Brain microvascular endothelial cell (primary cell): ENCODE measurements at places on chromosomes 1 and 21.

- no peak for DNase-seq
Observed at GRCh38 chr1:203511930-203512329, 18.0 kb downstream of the OPTC start.

- peak; percentile 46 for DNase-seq
Observed at GRCh38 chr1:52296345-52296744, 69.7 kb downstream of the CC2D1B start.

DNA sequence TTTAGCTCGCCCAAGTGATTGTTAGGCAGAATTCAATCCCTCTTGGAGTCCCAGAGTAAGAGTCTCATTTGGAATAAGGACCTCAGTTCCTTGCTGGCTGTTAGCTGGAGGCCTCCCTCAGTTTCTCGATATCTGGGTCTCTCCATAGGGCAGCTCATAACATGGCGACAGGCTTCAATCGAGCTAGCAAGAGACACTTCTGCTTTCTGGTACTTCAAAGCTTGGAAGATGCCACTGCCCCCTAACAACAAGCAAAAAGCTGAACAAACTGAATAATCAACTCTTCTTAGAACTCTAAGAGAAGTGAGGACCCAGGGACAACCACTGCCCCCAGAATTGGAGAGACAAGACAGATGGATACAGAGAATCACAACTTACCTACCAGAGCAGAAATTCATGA is 86.2 kb downstream of the TEX35 start:
- DNase-seq: no peak

GRCh38 chr1:44650159-44650831 is 24.0 kb downstream of the TMEM53 start:
- DNase-seq: no peak

GRCh38 chr1:52691821-52692220 is 6.3 kb downstream of the COA7 start:
- no peak for DNase-seq

DNA sequence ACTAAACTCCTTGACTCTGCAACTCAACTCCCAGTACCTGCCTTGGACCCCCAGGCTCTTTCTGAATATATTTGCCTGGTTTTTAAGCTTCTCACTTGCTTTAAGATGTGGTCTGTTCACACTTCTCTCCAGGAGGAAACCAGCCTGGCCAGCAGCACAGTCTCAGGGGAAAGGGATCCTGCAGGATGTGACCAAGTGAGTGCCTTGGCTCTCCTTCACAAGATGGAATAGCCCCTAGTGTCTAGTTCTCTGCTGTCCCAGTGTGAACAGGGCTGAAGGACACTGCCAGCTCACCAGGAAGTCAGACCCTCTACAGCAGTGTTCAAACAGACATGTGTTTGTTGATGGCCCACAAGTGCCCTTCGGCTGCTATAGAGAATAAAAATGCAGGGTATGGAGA is 32.9 kb downstream of the CD244 start:
- DNase-seq: no peak

- no peak for DNase-seq
Observed at GRCh38 chr1:210413951-210414350, 85.2 kb downstream of the HHAT start.

- DNase-seq: no peak
Observed at GRCh38 chr1:209546390-209547085, 37.0 kb upstream of the CAMK1G start.

DNA sequence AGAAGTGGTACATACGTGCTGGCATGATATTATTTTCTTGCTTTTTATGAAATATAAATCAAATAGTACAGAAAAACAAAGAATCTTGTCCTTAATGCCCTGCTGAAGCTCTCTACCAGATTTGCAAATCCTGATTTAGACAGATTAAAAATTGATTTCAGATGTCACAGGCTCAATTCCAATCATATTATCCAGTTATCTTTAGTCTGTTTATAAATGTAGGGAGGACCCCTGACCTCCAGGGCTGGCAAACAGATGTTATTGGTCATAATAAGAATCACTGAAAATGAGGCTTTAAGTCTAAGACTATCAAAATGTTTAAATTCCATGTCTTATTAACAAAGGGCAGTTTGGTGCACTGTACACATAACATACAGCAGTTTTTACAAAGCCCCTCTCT is 62.1 kb downstream of the TP53BP2 start:
- no peak for DNase-seq

- DNase-seq: no peak
Observed at GRCh38 chr1:231584921-231585320, 41.7 kb upstream of the DISC1 start.

GRCh38 chr1:189607477-189608096 is 870.1 kb downstream of the BRINP3 start:
- DNase-seq: no peak

DNA sequence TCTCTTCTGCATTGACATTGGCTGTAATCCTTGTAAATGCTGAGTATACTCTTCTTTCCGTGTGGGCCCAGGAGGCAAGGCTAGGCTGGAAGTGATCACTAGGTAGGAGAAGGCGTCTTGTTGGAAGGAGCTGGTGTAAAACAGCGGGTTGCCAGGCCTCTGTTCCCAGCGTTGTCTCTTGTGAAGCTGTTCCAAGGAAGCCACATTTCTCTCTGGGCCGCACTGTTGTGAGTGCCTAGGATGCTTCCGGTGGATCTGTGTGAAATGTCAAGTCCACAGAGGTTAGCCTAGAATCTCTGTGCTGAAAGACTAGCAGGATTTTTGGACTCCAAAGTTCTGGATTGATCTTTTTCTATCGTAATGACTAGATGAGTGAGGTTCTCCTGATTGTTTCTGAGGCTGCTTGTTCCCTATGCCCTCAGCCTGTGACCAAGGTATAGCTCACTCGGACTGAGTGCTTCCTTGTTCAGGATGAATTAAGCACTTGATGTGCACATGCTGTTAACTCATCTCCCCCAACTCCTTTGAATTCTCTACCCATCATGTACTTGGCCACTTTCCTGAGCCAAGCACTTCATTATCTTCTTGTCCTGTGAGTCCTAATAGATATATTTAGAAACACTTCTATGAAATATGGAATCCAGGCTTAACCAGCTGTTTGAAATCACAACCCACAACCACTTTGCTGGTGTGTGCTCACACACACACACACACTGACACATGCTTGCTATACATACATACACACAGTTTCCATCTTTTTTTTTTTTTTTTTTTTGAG is 63.3 kb downstream of the PBX1 start:
- DNase-seq: no peak

- DNase-seq: peak; percentile 97
Observed at GRCh38 chr1:8077120-8077573, 51.0 kb upstream of the ERRFI1 start.

DNA sequence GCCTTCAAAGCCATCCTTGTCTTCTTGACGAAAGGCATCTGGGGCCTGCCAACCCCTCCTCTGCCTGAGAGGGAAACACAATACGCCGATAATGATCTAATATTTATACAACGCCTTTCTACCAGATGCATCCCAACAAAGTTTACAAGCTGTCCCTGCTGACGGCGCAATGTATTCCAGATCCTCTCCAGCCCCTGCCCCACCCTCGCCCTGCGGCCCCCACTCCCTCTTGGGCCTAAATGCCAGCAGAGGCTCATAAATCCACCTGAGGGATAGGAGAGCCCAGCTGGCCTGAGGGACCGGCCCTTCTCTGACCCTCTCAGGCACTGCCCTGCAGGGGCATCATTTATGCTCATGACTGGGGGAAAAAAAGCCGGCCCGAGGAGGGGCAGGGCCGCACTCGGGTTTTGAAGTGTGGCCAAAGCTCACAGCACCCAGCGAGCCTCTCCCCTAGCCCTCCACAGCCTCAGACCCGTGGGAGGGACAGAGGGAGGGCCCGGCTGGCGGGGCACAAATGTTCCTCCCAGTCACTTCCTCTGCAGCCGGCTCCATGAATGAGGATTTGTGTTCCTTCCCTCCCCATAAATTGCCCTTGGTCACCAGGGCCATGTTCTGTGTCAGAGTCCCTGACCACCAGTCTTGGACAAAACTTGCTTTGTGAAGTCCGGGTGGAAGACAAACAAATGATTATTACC is 140.3 kb downstream of the FOXD2 start:
- no peak for DNase-seq

- no peak for DNase-seq
Observed at GRCh38 chr21:40841524-40842196, 5.3 kb downstream of the DSCAM start.

DNA sequence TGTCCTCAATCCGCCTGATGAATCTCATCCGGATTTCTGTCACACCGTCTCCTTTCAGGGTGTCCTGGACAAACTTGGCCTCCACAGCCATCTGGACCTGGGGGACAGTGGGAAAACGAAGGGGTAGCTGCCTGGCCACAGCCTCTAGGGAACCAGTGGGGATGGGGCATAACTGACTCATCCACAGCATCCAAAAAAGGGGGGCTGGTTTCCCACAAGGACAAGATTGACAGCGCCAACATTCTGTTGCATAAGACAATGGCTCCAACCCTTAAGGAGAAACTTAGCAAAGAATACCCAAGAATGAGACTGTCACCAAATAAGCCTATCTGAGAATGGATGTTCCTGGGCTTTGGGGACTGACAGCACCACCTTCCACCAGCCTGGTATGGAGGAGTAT is 12.1 kb downstream of the TRAPPC3 start:
- no peak for DNase-seq

DNA sequence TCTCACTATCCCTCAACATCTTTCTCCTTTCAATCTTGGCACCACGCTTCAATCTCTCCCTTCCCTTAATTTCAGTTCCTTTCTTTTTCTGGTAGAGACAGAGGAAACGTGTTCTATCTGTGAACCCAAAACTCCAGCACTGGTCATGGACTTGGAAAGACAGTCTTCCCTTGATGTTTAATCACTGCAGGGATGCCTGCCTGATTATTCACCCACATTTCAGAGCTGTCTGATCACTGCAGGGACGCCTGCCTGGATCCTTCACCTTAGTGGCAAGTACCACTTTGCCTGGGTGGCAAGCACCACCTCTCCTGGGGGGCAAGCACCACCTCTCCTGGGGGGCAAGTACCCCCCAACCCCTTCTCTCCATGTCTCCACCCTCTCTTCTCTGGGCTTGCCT is 27.8 kb downstream of the SELL start:
- DNase-seq: no peak

- DNase-seq: no peak
Observed at GRCh38 chr1:41788427-41788826, 130.3 kb downstream of the HIVEP3 start.

- DNase-seq: no peak
Observed at GRCh38 chr1:23558872-23559135, 497 bp downstream of the ID3 start.

DNA sequence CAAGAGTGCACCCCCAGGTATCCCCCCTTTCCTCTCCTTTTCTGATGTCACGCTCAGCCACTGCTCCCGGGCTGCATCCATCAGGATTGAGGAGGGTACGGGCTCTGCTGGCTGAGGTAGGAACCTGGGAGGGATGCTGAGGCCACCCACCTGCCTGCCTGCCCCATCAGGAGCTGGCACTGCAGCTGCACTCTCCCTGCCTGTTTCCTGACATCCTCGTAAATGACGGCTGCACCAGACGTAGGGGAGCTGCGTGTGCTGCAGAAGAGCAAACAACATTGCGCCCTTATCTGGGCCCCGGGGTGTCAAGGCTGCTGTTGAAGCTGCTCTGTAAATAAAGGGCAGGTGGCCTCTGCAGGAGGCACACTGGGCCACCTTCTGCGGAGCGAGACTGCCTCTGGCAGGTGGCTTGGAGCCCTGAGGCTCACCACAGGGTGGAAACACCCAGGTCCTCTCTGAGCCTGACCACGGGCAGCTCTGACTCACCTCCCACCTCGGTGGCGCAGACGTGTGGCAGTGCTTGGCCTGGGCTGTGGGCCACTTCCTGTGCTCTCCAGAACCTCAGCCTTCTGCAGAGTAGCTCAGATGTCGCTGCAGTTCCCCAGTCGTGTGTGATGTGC is 30.9 kb downstream of the SNAP47 start:
- no peak for DNase-seq

GRCh38 chr1:94526152-94526980 is 15.2 kb downstream of the F3 start:
- DNase-seq: no peak

DNA sequence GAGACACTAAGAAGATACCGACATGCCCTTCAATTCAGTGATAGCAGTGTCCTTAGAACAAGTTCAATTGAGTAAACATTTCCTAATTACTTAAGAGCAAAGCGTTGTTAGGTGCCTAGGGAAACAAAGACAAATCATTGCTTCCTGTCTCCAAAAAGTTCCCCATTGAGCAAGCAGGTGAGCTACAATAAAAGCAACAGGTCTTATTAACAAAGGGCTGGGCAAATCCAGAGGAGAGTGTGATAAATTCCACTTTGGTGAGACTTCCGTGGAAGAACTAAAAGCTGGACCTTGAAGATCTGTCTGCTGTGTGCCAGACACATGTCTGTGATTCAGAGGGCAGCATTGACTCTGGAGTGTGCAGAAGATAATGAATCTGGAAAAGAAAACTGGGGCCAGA is 1.9 kb upstream of the TUT4 start:
- no peak for DNase-seq

- DNase-seq: no peak
Observed at GRCh38 chr1:172883844-172884243, 166.9 kb downstream of the TNFSF18 start.

DNA sequence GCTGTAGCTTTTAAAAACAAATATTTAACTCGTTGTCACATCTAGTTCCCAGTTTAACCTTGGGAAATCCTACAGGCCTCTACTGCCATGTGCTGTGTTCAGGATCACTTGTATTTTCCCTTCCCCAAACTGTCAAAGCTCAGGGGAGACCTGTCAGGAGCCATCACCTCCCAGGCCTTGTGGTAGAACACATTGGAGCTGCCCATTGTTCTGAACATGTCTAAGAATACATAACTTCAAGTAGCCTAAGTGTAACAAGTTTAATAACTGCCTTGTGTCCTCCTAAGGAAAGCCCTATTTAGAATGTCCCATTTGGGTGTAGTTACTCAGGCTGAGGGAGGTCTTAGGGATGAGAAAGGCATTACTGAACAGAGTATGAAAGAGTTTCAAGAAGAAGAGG is 28.6 kb upstream of the PIGC start:
- no peak for DNase-seq

- peak; percentile 25 for DNase-seq
Observed at GRCh38 chr1:188237573-188238348, 1409.0 kb downstream of the PLA2G4A start.

DNA sequence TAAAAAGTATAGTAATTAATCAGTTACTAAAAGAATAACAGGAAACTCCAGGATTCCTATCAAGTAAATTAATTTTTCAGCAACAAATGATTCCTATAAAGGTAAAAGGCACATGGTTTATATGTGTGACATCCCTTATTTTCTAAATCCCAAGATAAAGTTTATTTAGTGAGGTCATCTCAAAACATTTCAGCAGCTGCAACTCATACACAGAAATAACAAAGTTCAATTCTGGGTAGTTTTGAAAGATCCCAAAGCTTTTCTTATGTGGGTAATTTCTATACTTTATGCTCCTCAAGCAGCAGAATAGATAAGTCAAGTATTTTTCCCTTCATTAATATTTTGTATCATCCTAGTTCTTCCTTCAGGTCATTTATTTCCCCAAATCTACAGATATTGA is 117.7 kb downstream of the EIF4G3 start:
- no peak for DNase-seq

GRCh38 chr1:154276797-154277196 is 4.4 kb downstream of the HAX1 start:
- DNase-seq: no peak
